CD8-positive, alpha-beta memory T cell (primary cell): ENCODE measurements at places on chromosomes 4 and X. TPM values are rescaled to one million over a fixed set of nuclear protein-coding genes. Genes with fewer than 3 reads are reported as not detected.

GRCh38 chr4:80134936-80135701, 62.1 kb upstream of the ANTXR2 start:
- no peaks in the 10 kb centered on the region for H3K27me3 ChIP-seq
- H3K4me3 ChIP-seq, result no peak overlapping the region
- H3K4me1 ChIP-seq, result peaks cover 26% of the 10 kb centered on the region
- no peak for DNase-seq
- H3K36me3 ChIP-seq, result no peaks in the 10 kb centered on the region
- peak overlapping the region; percentile 17 for H3K27ac ChIP-seq

- H3K27ac ChIP-seq, result no peak overlapping the region
- DNase-seq, result no peak
- peaks cover 10% of the 10 kb centered on the region for H3K36me3 ChIP-seq
- H3K4me3 ChIP-seq, result no peak overlapping the region
- no peaks in the 10 kb centered on the region for H3K4me1 ChIP-seq
Observed at GRCh38 chr4:38069271-38069760, 109.1 kb downstream of the PTTG2 start.

GRCh38 chrX:101999644-102000539, 68.1 kb upstream of the ZMAT1 start:
- H3K4me3 ChIP-seq, result no peak overlapping the region
- H3K27ac ChIP-seq, result no peak overlapping the region
- H3K27me3 ChIP-seq, result no peaks in the 10 kb centered on the region
- no peaks in the 10 kb centered on the region for H3K4me1 ChIP-seq

DNA sequence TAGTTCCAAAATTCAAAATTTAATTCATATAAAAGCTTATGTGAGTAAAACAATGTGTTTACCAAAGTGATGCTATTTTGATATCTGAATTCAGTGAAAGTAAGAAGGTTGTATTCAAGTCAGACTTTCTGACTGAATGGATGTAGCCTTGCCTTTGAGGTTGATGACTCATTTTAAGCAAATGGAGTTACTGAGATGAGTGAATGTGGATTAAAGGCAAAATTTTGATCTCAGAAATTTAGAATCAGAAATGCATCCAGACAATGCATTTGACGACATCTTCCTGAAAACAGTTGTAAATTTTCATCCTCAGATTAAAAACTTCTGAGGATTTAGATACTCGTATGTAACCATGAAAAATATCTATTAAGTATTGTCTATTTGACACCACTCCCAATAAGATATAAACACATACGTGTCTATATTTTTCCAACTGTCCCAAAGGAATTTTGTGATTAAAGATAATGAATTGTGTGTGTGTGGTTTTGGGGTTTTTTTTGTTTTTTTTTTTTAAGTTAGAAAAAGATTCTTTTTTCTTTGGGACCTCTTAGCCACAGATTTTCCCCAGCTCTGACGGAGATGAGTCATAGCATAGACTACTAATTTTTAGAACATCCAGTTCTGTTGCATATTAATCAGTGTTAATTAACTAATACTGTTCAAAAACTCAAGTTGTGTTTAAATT, 34.4 kb downstream of the NFKB1 start:
- no peak for DNase-seq
- H3K27me3 ChIP-seq, result no peaks in the 10 kb centered on the region
- H3K36me3 ChIP-seq, result no peaks in the 10 kb centered on the region
- H3K4me3 ChIP-seq, result no peak overlapping the region

DNA sequence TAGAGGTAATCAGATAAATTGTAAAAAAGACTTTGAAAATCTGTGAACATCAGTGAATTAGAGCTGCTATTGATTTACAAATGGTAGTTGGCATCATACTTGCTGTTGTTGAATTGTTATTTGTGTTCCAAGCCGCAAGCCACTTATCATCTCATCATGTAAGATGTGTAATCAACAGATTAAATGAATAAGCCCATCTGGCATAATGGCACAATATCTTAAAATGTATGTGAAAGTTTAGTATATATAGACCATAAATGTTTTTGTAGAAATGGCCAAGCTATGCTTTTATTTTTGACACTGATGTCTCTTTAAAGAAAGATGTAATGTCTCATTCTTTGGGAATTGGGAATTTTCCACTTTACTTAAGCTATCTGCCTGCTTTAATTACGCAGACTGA, 682.6 kb upstream of the GNPDA2 start:
- no peaks in the 10 kb centered on the region for H3K4me1 ChIP-seq
- no peak overlapping the region for H3K4me3 ChIP-seq
- H3K36me3 ChIP-seq, result no peaks in the 10 kb centered on the region

DNA sequence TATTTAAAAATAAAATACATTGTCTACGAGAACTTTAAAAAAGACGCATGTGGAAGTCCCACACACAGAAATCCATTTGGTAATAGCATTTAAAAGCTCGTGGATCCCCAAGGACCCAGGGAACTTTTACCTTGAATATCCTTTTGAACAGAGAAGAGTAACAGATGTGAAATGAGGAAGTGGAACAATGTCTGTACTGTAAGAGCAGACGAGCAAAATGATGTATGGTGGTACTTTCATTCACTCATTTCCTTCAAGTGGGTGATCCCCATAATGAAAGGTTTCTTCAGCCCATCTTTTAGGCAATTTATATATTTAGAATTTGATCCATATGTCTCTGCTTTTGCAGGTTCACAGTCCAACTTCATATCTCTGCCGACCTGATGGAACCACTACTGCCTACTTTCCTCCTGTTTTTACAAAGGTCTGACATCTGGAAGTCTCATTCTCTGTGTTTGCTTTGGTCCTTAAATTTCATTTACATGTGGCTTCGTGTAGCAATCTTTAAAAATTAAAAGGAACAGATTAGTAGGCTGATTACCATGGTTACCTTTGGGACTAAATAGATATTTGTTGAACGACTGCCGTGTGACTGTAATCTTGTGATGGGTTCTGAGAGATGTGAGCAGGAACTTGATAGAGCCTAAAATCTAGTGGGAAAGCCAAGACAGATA, 188.4 kb downstream of the PALLD start:
- H3K4me3 ChIP-seq, result no peak overlapping the region
- H3K27me3 ChIP-seq, result no peaks in the 10 kb centered on the region
- H3K36me3 ChIP-seq, result no peaks in the 10 kb centered on the region
- DNase-seq, result no peak
- no peak overlapping the region for H3K27ac ChIP-seq

- no peak for DNase-seq
- no peaks in the 10 kb centered on the region for H3K36me3 ChIP-seq
- H3K4me3 ChIP-seq, result no peak overlapping the region
- H3K27me3 ChIP-seq, result no peaks in the 10 kb centered on the region
Observed at GRCh38 chr4:30939069-30939468, 218.9 kb downstream of the PCDH7 start.

DNA sequence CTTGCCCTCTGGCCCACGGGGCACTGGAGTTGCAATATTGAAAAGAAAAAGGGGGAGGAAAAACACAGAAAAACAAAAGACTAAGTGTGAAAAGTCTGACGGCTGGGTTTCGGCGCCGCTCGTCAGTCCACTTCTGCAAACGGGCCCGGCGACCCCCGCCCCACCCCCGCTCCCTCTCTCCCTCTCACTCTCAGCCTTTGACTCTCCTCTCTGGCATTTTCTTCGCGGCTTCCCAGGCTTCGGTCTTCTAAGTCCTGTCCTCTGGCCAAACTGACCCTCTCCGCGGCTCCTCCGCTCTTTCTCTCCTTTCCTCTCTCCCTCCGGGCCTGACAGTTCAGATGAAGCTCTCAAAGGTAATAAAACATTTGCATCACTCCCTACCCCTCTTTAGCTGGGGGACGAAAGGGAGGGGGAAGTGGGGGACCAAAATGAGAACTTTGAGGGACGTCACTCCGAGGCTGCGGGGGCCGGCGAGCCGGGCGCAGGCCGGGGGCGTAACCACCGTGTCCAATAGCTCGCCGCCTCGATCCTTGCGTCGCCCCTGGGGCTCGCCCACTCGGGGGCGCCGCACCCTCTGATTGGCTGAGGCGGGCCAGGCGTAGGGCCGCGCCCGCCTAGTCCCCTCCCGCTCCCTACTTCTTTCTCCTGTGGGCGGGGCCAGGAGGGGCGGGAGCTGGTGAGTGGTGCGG, at the start of gene NKX6-1:
NKX6-1 (minus strand) TSS at position 358 of the 689 bp plus-strand sequence. CDS start 1,064 bp downstream, outside the sequence.
- no peak for DNase-seq
- H3K36me3 ChIP-seq, result no peaks in the 10 kb centered on the region
- peaks cover 7% of the 10 kb centered on the region for H3K4me1 ChIP-seq

DNA sequence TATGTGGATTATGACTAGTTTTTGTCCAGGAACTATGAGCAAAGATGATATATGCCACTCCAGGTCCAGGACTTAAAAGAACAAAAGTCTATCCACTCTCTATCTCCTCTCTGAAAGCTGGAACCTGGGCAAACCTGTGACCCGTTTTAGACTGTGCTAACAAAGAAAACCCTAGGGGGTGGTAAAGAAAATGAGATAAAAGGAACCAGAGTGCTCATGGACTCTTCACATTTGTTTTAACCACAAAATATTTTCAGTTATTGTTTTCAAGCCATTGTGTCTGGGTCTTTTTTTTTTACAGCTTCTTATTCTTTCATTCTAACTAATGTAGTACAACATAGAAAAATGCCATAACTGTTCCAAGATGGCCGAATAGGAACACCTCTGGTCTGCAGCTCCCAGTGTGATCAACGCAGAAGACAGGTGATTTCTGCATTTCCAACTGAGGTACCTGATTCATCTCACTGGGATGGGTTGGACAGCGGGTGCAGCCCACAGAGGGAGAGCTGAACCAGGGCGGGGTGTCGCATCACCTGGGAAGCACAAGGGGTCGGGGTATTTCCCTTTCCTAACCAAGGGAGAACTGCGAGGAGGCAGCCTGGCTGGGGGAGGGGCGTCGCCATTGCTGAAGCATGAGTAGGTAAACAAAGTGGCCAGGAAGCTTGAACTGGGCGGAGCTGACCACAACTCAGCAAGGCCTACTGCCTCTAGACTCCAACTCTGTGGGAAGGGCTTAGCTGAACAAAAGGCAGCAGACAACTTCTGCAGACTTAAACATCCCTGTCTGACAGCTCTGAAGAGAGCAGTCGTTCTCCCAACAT, 45.1 kb downstream of the CHM start:
- no peak overlapping the region for H3K27ac ChIP-seq
- H3K27me3 ChIP-seq, result no peaks in the 10 kb centered on the region
- no peak for DNase-seq

- H3K4me3 ChIP-seq, result no peak overlapping the region
- no peaks in the 10 kb centered on the region for H3K36me3 ChIP-seq
- no peaks in the 10 kb centered on the region for H3K4me1 ChIP-seq
- H3K27me3 ChIP-seq, result no peaks in the 10 kb centered on the region
- H3K27ac ChIP-seq, result no peak overlapping the region
Observed at GRCh38 chr4:85769009-85769408, 294.1 kb downstream of the ARHGAP24 start.

DNA sequence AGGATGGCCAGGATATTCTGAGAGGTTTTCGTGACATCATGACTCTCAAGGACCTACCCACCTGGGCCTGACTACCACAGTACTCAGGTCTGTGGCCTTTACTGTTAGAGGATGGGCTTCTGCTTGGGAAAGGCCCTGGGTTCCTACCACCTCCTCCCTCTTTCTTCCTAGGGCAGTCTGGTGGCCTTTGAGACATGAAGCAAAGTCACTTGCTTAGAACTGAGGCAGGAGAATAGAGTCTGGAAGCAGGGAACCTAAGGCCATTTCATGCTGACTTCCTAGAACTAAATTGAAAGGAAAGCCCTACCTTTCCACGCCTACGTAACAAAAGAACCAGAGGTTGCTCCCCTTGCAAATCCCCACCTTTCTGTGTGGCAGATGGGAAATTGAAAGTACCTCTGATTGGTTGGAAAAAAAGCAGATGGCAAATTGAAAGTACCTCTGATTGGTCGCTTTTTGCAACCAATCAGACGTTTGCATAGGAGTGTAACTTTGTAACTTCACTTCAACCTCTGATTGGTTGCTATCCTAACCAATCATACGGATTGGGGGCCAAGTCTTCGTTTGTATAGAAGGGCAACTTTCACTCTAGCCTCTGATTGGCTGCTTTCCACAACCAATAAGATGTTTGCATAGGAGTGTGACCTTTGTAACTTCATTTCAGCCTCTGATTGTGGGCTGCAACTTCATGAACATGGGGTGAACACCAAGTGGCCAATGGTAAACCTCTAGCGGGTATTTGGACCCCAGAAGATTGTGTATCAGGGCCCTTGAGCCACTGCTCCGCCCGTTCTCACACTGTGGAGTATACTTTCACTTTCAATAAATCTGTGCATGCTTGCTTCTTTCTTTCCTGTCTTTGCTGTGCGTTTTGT, 9.9 kb upstream of the AKAP14 start:
- no peak overlapping the region for H3K27ac ChIP-seq
- H3K36me3 ChIP-seq, result no peaks in the 10 kb centered on the region
- DNase-seq, result peak; percentile 12
- no peaks in the 10 kb centered on the region for H3K27me3 ChIP-seq

- DNase-seq, result no peak
- H3K36me3 ChIP-seq, result no peaks in the 10 kb centered on the region
- no peaks in the 10 kb centered on the region for H3K27me3 ChIP-seq
- no peak overlapping the region for H3K4me3 ChIP-seq
- no peaks in the 10 kb centered on the region for H3K4me1 ChIP-seq
Observed at GRCh38 chr4:155383541-155383940, 6.8 kb upstream of the MAP9 start.

- H3K36me3 ChIP-seq, result no peaks in the 10 kb centered on the region
- no peak overlapping the region for H3K27ac ChIP-seq
- DNase-seq, result no peak
- no peaks in the 10 kb centered on the region for H3K4me1 ChIP-seq
- H3K4me3 ChIP-seq, result no peak overlapping the region
Observed at GRCh38 chrX:151742311-151742710, 7.8 kb downstream of the CNGA2 start.

- no peak for DNase-seq
- H3K27ac ChIP-seq, result no peak overlapping the region
- H3K4me1 ChIP-seq, result no peaks in the 10 kb centered on the region
- no peaks in the 10 kb centered on the region for H3K27me3 ChIP-seq
- H3K36me3 ChIP-seq, result no peaks in the 10 kb centered on the region
Observed at GRCh38 chrX:106247162-106247561, 79.1 kb downstream of the PWWP3B start.

- no peak overlapping the region for H3K27ac ChIP-seq
- no peak for DNase-seq
- H3K36me3 ChIP-seq, result no peaks in the 10 kb centered on the region
- no peaks in the 10 kb centered on the region for H3K27me3 ChIP-seq
- no peaks in the 10 kb centered on the region for H3K4me1 ChIP-seq
- H3K4me3 ChIP-seq, result no peak overlapping the region
Observed at GRCh38 chr4:168942985-168943384, 67.1 kb downstream of the CBR4 start.

- H3K27ac ChIP-seq, result peak overlapping the region; percentile 79
- H3K27me3 ChIP-seq, result no peaks in the 10 kb centered on the region
- H3K36me3 ChIP-seq, result no peaks in the 10 kb centered on the region
- DNase-seq, result no peak
- H3K4me3 ChIP-seq, result peak overlapping the region; percentile 75
Observed at GRCh38 chrX:49191574-49192011, 5.4 kb upstream of the PRICKLE3 start.

DNA sequence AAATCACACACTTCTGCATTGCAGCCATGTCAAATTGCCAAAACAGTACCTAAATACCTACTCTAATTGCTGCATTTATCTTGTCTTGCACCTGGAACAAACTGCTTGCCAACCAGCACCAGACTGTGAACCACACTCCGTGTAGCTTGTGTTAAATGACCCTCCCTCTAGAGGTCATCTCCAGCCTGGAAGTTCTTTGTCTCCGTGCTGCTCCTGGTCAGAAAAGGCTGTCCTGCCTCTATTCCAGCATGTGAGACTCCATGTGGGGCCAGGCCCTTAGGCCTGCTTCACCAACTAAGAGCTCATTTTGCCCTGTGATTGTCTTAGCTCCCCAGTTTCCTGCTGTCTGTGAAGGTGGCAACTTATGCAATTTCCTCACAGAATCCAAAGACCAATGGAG, 28.3 kb downstream of the CNGA2 start:
- H3K27ac ChIP-seq, result no peak overlapping the region
- no peak for DNase-seq
- no peaks in the 10 kb centered on the region for H3K27me3 ChIP-seq
- no peak overlapping the region for H3K4me3 ChIP-seq

USP27X gene
- total RNA-seq, result 1.7 TPM

NDP gene
- not detected for total RNA-seq

DDIT4L gene
- not detected for total RNA-seq

PDLIM5 gene
- 27.0 TPM for total RNA-seq
